Activated T-cell treated with anti-CD3 and anti-CD28 coated beads for 1 hour (primary cell): ENCODE measurements at places on chromosomes 5 and 9.

DNA sequence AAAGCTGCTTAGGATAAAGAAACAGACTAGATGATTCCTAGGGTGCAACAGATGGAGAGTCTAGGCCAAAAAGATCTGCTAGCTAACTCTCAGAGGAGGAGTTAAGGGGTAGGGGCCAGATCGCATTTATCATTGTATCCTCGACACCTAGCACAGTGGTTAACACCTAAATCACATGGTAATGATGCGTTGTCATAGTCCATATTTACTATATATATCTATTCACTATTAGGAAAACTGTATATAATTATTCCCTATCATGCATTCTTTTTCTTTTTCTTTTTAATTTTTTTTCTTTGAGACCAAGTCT is 92.8 kb upstream of the SLC44A1 start:
- DNase-seq: no peak

- no peak for DNase-seq
Observed at GRCh38 chr5:61678966-61679365, 346.9 kb downstream of the ZSWIM6 start.

DNA sequence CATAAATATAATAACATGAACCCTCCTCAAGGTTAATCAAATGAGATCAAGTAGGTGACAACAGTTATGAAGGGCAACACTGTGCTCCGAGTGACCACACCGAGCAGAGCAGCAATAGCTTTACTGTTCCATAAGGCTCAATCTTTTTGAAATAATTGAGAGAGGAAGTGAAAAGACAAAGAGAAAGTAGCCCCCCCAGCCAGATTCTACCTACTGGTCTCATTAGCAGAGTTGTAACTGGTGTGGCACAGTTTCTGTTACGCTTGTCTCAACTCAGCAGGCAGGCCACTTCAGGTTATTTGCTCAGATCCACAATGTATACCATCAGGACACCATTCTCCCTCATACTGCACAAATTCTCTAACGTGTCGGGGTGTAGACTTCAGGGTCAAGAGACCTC is 14.0 kb downstream of the PRUNE2 start:
- DNase-seq: no peak

GRCh38 chr5:149407323-149408251 is 28.5 kb upstream of the IL17B start:
- DNase-seq: no peak

GRCh38 chr5:14672484-14673394 is 8.2 kb downstream of the OTULIN start:
- DNase-seq: no peak

- no peak for DNase-seq
Observed at GRCh38 chr5:10684303-10685086, 76.5 kb downstream of the DAP start.

DNA sequence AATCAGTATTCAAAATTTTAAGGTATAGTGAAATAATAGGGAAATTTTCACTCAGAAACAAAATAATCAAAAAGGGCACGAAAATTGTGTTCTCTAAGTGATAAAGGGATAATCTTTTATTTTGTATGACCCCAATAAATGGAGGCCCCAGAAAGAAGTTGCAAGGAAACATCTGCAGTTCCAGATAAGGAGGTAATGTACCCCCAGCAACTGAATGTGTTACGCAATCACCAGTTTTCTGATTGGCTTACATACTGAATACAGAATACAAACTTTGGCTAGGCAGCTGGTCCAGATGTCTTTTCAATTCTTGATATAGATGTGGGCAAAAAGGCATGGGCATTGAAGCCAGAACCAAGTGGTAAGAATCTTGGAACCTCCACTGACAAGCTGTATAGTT is 1.7 kb upstream of the TOPORS start:
- DNase-seq: no peak
